ENCODE measurements at places on chromosomes 12 and 14. TPM values are rescaled to one million over a fixed set of nuclear protein-coding genes. Genes with fewer than 3 reads are reported as not detected.

- DNase-seq: no peak
Measured at GRCh38 chr12:13368431-13368830, 171.9 kb downstream of the EMP1 start.

- no peak for DNase-seq
Measured at GRCh38 chr12:46402451-46402850, 29.9 kb upstream of the SLC38A2 start.

GRCh38 chr14:105470350-105471296 lies 4.0 kb upstream of the CRIP2 start:
- DNase-seq: no peak

DNA sequence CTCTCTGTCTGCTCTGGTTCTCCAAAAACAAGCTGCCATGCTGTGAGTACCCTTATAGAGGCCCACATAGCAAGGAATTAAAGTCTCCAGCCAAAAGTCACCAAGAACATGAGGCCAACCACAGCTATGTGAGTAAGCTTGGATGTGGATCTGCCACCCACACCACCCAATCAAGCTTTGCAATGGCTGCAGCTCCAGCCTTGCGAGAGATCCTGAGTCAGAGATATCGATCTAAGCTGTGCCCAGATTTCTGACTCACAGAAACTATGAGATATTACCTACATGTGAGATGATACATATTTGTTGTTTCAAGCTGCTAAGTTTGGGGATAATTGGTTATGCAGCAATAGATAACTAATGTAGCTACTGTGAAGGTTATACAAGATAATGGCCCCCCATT lies 15.5 kb upstream of the TMEM233 start:
- DNase-seq: no peak

- no peak for DNase-seq
Measured at GRCh38 chr14:57009585-57010515, 199.6 kb upstream of the OTX2 start.

- no peak for DNase-seq
Measured at GRCh38 chr14:45916340-45916953, 663.4 kb upstream of the MIS18BP1 start.

- DNase-seq: no peak
Measured at GRCh38 chr12:81942594-81942993, 183.4 kb upstream of the PPFIA2 start.

DNA sequence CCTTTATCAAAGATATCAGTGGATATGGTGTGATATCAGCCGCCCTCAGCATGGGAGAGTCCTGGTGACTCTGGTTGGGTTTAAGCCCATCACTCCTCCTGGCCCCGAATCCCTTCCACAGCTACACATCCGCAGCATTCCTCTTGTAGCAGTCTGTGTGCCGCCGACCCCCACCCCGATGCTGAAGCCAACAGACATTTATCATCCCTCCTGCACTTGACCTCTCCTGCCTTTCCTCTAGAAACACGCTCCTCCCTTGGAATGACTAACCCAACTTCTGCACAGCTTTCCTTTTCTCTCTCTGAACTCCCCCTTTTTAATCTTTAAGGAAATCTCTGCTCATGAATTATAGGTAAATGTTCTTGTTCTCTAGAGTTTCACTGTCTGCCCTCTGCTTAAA lies 250.9 kb upstream of the FOXN3 start:
- DNase-seq: no peak

- DNase-seq: no peak
Measured at GRCh38 chr12:88918161-88918560, 337.9 kb upstream of the KITLG start.

- DNase-seq: no peak
Measured at GRCh38 chr14:52987042-52987441, 36.2 kb upstream of the FERMT2 start.

DNA sequence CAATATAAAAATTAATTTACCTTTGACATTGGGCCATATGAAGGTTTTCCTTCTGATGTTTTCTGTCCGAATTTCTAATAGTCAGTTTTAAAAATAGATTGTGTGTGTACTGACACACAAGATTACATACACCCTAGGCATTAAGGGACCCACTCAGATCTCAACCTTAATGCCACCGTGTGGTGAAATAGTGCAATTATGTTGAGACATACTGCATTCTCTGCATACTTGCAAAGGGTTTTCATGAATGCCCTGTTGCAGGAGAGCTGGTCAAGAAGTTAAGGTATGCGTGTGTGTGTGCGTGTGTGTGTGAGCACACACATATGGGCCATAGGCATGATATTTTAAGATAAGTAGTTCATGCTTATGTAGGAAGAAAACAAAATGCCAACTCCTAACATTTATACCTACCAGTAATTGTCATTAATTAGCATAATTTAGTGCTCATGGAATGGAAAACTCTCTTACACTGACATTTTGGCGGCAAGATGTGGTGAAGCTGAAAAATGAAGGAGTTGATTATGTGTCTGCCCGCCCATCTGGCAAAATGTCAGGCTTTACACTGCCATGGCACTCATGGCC lies 58.8 kb downstream of the PIK3C2G start:
- no peak for DNase-seq

- DNase-seq: no peak
Measured at GRCh38 chr12:42756841-42757623, 167.5 kb upstream of the PRICKLE1 start.

GRCh38 chr14:86404989-86405649 lies 875.2 kb downstream of the FLRT2 start:
- DNase-seq: no peak

- no peak for DNase-seq
Measured at GRCh38 chr12:51970904-51971646, 19.6 kb downstream of the ACVR1B start.

- no peak for DNase-seq
Measured at GRCh38 chr14:61213920-61214319, 67.2 kb downstream of the TMEM30B start.

GRCh38 chr12:92557422-92557724 lies 145.4 kb upstream of the PLEKHG7 start:
- DNase-seq: no peak

- no peak for DNase-seq
Measured at GRCh38 chr12:116213885-116214527, 63.5 kb downstream of the MED13L start.

- DNase-seq: no peak
Measured at GRCh38 chr14:65268594-65268993, 143.9 kb upstream of the FUT8 start.

GRCh38 chr12:124920353-124920935 lies 6.0 kb upstream of the UBC start:
- no peak for DNase-seq

- DNase-seq: no peak
Measured at GRCh38 chr12:68075416-68075815, 84.1 kb downstream of the IFNG start.

DNA sequence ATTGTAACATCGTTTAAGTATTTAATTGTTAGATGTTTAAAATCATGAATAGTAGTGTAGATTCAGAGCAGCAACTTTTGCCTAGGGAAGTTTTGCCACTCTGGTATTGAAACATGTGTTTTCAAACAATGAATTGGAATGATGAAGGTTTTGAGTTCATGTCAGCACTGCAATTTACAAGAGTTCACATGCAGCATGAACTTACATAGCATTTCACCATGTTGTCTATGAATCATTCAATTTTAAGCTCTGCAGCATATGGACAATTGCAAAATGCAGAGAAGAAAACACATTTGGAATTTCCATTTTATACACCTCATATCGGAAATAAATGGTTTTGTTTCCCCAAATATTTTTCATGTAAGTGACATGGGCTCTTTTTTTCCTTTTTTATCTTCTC lies 170.7 kb upstream of the CDKN3 start:
- no peak for DNase-seq

GRCh38 chr12:50749459-50749882 lies 14.4 kb upstream of the ATF1 start:
- DNase-seq: no peak

DNA sequence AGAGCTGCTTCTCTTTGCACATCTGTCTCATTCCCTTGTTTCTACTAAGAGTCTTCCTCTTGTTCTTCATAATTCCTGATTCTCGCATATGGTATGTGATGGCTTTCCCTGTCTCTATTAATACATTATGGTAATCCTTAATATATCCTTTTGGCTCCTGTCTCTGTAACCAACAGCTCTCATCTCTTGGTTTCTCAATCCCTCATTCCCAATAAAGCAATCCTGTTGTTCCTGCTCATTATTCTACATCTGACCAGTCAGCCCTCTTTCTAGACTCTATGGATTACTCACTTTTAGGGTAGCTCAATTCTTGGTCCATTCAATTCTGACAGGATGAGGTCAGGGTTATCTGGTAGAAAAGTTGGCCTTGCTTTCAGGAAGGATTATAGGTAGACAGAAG lies 349.9 kb downstream of the LRIG3 start:
- DNase-seq: no peak

The OR11H7 gene
- total RNA-seq: not detected

The SLC6A15 gene
- 0.51 TPM for total RNA-seq

The KRT2 gene
- not detected for total RNA-seq

The KRT76 gene
- not detected for total RNA-seq

The SPRYD4 gene
- total RNA-seq: 3.5 TPM

The MIP gene
- total RNA-seq: not detected

The ZDHHC22 gene
- not detected for total RNA-seq
